ENCODE measurements at places on chromosomes 3 and 15.

- DNase-seq = peak; percentile 83
Measured at GRCh38 chr3:47324278-47324865, 41.6 kb downstream of the KLHL18 start.

DNA sequence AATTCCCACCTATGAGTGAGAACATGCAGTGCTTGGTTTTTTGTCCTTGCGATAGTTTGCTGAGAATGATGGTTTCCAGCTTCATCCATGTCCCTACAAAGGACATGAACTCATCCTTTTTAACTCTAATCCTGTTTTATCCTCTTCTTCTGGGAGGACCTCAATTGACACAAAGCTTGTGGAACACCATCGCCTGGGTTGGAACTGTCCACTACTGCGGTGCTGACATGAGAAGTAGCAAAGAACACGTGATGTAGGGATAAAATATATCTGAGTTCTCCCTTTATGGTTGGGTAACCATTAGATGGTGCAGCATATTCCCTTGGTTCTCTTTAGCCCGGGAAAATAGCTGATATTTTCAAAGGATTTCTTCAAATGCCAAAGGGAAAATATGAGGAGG lies 105.3 kb upstream of the TOPAZ1 start:
- no peak for DNase-seq

- DNase-seq = no peak
Measured at GRCh38 chr3:18092726-18093125, 332.4 kb downstream of the SATB1 start.

DNA sequence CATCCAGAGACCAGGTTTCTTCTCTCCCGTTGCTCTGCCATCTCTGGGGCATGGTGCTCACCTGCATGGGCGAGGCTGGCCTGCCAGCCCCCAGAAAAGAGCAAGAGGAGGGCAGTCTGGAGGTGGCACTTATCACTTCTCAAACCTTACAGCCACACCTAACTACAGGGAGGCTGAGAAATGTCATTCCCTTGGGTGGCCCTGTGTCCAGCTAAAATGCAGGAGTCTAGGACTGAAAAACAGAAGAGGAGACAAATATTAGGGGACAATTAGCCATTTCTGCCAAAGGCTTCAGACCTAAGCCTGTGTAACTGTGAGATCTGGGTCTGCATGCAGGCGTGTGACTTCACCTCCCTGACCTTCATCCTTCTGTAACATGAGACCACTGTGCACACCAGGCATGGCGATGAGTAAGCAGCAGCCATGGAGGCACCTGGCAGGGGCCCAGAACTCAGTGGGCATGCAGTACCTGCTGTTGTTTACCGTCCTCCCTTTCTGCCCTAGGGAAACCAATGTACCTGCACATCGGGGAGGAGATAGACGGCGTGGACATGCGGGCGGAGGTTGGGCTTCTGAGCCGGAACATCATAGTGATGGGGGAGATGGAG lies 83.4 kb downstream of the MESD start:
- DNase-seq = no peak

DNA sequence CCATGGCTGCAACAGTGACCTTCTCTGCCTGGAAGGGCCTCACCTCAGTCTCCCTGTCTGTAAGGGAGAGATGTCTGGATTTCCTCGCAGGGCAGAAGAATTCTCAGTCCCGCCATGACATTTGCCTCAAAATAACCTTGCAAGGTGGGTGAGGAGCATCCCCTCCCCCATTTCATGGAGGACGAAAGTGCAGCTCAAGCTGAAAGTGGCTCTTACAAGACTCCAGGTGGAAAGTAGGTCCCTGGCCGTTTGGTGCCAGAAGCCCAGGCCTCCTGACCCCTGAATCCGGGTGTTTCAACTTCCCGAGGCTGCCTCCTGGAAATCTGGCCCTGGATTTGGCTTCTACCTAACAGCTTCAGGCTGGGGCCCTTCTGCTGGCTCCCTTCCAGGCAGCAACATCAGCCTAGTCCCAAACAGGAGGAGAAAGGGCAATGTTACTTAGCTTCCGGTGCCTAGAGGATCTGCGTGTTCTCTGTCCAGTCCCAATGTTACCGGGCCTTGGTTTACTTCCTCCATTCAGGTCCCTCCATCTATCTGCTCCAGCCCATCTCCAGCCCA lies 769 bp upstream of the CSPG4 start:
- DNase-seq = peak; percentile 76
